AG08395 (cell line): ENCODE measurements at places on chromosomes 7 and 10.
A peak's percentile ranks its signal among the peaks of the same experiment; 100 is the strongest.

DNA sequence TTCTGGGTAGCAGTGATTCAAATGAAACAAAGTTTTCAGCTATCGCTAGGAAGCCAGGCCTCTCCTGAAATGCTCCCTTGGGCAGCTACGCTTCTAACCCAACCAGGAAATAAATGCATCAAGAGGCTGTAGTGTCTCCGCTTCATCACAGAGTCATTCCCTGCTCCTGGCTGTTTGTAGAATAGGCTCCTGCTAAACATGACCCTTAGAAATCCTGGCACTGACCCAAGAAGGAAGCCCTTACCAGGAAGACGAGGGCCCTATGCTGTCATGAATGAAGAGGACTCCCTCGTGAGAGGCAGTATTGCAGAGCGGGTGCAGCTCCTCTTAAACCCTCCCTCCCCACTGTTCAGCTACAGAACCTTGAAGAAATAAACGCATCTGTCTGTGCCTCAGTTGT is 48.3 kb downstream of the NOD1 start:
- DNase-seq = no peak

- no peak for DNase-seq
Observed at GRCh38 chr7:22566592-22566991, 66.6 kb upstream of the STEAP1B start.

DNA sequence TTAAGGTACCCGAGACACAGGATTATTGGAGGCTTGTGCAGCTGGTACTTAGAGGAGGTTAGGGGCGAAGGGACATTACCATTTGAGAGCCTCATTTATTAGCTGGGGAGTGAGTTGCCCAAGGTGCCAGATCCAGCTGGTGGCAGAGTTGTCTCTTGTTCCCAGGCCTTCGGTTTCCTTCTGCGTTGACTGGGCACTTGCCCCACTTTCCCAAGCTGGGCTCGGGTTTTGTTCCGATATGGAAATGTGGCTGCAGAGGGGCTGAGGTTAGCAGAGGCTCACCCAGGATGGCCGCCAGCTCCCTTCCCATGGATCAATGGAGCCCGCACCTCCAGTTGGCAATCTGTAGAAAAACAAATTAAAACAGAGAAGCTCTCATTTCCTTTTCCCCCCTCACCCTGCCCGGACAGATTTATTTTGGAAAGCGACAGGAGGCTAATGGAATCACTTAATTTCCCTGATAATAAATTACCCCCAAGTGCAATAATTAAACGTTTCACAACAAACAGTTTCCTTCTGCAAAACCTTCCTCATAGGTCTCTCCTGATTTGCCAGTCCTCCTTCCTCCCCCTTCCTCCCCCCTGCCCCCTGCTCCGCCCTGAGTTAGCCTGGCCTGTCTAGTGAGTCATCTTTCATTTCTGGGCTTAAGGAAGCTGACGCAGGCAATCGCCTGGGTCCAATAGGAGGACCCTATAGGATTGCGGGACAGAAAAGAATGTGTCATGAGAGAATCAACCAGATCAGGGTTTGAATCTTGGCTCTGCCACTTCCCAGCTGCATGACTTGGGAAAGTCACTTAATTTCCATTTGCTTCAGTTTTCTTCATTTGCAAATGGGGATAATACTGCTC is 51.7 kb downstream of the ADRA2A start:
- DNase-seq = peak; percentile 86

DNA sequence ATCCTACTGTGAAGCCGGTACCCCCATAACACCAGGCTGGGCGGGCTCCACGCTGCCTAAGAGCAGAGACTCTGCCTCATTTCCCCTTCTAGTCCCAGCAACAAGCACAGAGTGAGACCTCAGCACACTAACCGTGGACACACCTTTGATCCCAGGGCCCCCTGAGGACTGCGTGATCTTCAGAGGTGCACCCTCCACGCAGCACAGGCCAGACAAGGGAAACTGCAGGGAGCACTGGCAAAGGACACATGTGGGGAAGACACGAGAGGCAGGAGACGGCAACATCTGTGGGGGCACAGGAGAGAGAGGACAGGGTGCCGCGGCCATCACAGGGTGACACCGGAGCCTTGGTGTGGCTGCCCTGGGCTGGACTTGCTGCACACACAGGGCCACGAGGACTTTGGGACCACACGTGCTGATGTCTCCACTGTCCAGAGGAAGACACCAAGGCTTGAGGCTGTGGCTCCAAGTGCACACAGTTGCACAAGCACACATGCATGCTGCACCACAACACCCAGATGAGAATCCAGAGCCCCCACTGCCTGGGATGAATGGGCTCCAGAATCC is 128.8 kb downstream of the PTPRN2 start:
- no peak for DNase-seq

- no peak for DNase-seq
Observed at GRCh38 chr10:117360016-117360415, 15.2 kb downstream of the PDZD8 start.

- no peak for DNase-seq
Observed at GRCh38 chr10:96820765-96821164, 11.3 kb upstream of the LCOR start.

- no peak for DNase-seq
Observed at GRCh38 chr7:94067047-94067446, 62.9 kb upstream of the BET1 start.
